ENCODE measurements at places on chromosomes 13 and 19.

- no peak for DNase-seq
Observed at GRCh38 chr19:55193481-55193880, 13.4 kb upstream of the SYT5 start.

DNA sequence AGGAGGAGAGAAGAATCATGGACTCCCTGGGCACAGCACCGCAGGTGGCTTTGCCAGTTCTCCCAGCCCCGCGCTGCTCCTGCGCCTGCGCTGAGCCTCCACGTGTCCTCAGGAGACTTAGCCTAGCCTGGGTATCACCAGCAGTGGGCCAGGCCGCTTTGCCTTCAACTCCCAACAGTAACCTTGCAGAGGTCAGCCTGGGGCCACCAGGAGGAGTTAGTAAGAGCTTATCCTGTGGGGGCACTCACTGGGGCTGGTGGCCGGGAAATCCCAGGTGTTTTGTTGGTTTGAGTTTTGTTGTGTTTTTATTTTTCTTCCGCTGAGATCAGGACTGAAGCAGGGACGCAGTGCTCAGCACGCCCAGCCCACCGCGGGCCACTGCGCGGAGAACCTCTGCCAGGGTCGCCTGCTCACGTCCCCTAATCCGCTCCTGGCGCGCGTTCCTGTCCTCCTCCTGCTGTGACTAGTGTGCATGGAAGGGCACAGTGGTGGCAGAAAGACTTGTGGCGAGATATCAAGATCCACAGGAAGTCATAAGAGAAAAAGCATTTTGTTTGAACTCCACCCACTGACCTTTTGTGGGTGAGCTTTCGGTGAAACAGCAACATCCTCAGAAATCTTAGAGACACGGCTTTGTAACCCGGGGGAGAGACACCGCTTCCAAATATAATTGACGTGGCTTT is 207.4 kb upstream of the RFC3 start:
- no peak for DNase-seq

- DNase-seq, result no peak
Observed at GRCh38 chr19:18487576-18488402, 34.1 kb downstream of the ELL start.

- peak; percentile 18 for DNase-seq
Observed at GRCh38 chr19:46744005-46744691, 1.7 kb upstream of the FKRP start.

DNA sequence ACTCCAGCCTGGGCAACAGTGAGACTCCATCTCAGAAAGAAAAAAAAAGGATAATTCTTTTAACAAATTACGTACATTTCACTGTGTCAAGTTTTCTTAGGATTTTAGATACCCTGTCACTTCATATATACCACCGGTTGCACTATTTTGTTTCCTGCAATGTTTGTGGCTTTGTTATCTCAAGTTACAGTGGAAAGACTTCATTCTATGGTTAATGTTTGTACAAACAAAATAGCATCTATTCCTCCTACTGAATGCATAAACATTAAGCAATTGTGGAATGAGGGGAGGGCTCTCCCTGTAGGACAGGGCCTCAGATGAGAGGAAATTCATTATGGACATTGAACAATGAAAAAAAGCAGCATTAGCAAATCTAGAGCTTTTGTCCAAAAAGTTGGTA is 120.1 kb downstream of the DNAJC3 start:
- DNase-seq, result no peak

GRCh38 chr13:113033054-113033850 is 64.2 kb downstream of the MCF2L start:
- no peak for DNase-seq

DNA sequence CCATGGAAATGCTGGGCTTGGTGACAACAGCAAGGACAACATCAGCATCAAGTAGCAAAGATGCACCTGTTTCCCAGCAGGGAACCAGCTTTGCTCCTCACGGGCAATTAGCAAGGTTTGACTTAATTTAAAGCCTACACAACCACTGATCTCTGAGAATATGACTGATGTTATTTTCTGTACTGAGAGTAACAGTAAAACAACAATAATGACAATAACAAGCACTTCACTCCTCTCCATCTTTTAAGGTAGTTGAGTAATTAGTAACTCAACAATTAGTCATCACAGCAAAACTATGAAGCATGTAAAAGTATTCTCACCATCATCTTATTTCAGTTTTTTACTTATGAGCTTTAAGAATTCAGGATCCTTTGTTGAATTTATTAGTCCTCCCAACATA is 37.3 kb downstream of the ENOX1 start:
- no peak for DNase-seq

- no peak for DNase-seq
Observed at GRCh38 chr19:41941410-41942202, 13.4 kb upstream of the ERFL start.

DNA sequence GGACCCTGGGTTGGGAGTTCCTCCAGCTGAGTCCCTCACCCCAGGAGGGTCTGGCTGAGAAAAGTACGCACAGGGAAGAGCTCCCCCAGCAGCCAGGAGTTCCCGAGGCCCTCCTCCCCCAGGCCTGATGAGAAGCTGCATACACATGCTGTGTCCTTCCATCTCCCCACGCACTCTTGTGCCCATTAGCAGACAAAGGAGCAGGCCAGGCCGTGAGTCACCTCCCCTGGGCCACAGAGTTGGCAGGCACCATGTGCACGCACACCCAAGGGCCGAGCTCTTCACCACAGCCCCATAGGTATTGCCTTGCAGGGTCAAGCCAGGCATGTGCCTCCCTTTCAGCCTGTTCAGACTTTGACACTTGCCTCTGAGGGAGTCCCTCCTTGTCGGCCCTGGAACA is 17.5 kb downstream of the MAU2 start:
- DNase-seq, result no peak

DNA sequence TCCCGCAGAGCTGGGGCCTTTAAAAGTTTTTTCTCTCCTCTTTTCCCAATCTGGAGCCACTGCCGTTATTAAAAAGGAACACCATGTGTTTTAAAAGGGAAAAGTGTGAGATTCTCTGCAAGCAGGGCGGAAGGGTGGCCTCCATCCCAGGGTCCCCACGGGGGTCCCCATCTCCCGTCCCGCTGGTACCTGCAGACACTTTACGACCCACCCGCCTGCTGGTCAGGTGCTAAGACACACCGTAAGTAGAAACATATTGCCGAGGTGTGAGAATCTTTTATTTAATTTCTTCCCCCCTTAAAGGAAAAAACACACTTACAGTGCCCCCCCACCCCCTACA is 1.8 kb downstream of the CRLF1 start:
- DNase-seq, result no peak

DNA sequence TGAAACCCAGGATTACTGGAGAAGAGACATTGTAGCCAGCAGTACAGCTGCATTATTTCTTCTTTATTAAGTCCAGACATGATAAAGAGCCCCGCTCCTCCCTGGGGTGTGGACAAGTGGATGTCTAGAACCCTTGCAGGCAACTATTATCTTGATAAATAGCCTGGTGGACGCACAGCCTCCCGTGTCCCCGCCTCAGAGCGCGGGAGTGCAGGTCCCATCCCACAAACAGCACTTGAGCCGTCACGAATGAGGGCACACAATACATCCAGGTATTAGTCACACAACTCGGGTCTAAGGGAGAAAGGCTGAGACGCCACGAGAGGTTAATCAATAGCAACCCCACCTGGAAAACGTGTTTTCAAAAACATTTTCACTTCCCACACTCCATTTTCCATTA is 213.2 kb upstream of the SOX1 start:
- DNase-seq, result no peak

DNA sequence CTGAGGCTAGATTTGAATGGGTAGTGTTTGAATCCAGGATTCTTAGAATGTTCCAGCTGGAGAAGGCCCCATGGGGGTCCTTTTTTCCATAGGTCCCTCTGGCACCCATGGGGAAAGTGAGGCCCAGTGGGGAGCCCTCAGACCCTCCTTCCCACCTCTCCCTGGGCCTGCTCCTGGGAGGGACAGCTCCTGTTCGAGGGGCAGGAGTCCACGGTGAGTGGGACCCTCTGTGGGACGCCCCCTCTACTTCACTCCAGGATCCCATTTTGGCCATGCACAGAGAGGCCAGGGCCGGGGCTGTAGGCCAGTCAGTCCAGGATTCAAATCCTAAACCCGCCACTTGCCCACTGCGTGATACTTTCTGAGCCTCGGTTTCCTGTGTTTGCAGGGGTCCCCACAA is 7.6 kb downstream of the MEF2B start:
- DNase-seq, result no peak

- DNase-seq, result no peak
Observed at GRCh38 chr13:31208559-31209122, 8.9 kb downstream of the B3GLCT start.

DNA sequence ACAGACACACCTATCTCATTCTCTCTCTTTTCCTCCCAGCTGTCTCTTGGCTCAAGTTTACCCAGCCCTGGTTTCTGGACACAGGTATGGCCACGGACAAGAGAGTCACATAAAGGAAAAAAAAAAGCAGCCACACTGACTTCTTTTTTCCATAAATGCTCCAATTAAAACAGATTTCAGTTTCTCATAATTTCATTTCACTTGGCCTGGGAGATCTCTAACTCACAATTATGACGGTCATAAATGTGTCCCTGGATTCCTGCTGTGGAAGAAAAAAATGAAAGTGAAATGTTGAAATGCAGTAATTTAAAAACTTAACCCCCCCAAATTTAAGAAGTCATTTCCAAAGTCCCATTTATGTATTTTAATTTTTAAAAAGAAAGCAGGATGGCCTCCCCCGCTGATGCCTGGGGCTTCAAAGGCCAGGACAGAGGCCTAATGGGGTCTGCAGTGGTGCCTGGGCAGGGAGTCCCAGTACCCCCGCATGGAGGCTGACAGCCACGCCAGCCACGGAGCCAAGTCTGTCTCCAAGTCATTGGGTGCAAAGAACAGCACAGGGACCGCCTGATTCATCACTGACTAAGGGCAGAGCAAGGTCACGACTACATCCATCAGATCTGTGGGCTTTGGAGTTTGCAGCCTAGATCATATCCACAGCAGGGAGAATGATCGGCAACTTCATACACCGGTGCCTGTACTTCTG is 79.7 kb downstream of the TSHZ3 start:
- no peak for DNase-seq

- DNase-seq, result no peak
Observed at GRCh38 chr13:27004326-27004725, 167.3 kb downstream of the USP12 start.

- no peak for DNase-seq
Observed at GRCh38 chr19:35755550-35756376, 1.1 kb downstream of the HSPB6 start.

DNA sequence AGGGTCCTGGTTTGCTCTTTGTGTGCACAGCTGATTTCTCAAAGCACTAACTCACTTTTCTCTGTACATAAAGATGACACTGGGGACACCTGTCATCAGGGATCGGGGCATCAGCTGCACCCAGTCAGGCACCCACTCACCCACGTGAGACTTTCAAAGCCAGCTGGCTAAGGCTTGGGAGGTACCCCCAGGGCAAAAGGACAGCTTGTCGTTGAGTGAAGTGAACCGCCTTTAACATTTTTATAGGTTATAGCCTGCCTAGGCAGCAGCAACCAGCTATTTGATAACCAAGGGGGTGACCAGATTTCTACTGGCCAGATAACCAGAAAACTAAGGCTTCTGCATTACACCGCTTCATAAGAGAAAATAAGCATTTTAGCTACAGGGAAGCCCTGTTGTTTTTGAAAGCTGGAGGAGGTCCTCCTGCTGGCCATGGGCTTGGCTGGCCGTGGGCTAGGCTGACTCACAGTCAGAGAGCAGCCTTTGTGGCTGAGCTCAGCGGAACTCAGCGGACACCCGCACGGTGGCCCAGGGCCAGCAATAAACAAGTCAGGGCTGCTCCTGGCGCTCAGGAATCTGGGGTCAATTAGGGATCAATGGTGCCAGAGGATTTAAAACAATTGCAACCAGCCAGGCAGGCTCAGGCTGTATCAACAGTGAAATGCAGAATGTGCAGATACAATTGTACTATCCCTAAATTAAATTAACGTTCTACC is 57.1 kb downstream of the ALOX5AP start:
- DNase-seq, result no peak

GRCh38 chr19:41030651-41031050 is 39.6 kb downstream of the CYP2B6 start:
- no peak for DNase-seq

DNA sequence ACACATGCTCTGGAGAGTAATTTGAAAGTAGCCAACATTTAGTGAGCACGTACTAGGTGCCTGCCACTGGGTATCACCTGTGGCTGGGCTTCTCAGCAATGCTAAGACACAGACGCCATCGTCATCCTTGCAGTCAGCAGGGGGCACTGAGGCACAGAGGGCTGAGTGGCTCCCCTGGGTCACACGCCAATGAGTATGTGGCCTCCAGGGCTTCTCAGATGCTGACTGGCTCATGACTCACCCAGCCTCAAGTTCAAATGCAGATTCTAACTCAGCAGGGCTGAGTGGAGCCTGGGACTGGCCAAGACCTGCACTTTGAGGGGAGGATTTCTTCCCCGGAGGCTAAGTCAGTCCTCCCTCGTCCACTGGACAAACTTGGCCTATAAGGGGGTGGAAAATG is 115.1 kb upstream of the CACNA1A start:
- DNase-seq, result no peak

GRCh38 chr13:98549006-98549727 is 27.7 kb downstream of the STK24 start:
- peak; percentile 78 for DNase-seq

GRCh38 chr13:27130979-27131623 is 40.5 kb downstream of the USP12 start:
- no peak for DNase-seq

GRCh38 chr13:107374038-107374437 is 806.1 kb upstream of the ARGLU1 start:
- DNase-seq, result no peak

DNA sequence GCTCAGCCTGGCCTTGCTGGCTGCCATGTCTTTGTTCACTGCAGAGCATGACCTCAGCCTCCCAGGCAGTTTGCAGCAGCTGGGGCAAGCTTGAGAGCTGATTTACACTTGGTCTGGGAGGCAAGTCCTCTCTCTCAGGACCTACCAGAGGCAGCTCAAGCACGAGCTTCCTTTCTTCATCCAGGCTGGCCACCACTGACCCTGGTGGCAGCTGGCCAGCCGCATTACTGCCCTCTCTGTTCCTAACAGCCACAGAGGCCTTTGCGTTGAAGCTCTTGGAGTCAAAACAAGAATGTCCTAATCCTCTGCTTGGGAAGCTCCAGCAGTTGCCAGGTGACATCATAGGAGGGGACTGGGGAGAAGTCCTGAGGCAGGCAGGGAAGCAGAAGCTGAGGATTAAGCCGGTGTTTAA is 85.7 kb downstream of the NUFIP1 start:
- DNase-seq, result no peak

DNA sequence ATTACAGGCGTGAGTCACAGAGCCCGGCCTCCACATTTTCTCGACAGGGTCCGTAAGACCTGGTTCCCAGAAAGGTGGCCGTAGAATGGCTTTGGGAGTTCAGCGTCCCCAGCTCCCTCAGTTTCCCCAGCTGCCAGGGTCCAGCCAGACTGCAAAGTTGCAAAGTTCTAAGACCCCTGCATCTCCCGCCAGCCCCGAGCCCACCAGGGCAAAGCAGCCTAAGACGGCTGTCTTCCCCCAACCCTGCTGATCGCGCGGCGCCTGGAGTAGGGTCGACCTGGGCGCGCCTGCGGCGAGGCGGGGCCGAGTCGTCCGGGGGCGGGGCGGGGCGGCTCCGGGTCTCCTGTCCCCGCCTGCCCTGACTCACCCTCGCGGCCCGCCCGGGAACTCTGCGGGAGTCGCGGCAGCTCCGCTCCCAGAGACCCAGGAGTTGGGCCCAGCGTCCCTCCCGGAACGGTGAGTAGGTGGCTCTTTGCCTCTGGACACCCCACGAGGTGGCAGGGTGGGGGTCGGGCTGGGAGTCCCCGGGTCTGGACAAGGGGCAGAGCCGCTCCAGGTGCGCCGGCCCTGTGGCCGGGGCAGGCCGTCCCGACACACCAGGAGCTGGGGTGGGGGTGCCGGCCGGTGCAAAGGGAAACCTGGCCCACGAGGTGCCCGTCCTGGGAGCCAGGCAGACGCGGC is at the start of gene LRRC8E:
LRRC8E (plus strand) TSS at position 366 of the 681 bp plus-strand sequence. CDS start 7,094 bp downstream, outside the sequence.
- DNase-seq, result no peak

- DNase-seq, result no peak
Observed at GRCh38 chr19:15583346-15583745, 31.7 kb upstream of the CYP4F8 start.
